Neural crest cell (in vitro differentiated cells): ENCODE measurements at places on chromosomes 12 and 14.

GRCh38 chr12:87383680-87384079 lies 645.5 kb downstream of the C12orf50 start:
- DNase-seq, result no peak

DNA sequence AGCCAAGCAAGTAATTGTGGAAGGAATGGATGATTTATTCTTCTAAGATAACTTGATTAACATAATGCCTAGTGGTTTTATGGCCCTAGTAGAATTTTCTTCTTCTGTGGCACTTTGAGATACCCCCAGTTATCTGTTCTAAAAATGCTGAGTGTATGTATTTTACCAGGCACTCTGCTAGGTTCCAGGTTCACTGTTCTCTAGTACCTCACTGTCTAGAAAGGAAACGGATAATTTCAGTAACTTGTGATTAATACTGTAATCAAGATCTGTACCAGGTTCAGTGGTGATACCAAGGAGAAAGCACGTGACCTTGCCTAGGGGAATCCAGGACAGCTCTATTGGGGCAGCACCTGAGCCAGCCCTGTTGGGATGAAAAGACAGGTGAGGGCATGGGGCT lies 8.0 kb downstream of the ANO6 start:
- no peak for DNase-seq

DNA sequence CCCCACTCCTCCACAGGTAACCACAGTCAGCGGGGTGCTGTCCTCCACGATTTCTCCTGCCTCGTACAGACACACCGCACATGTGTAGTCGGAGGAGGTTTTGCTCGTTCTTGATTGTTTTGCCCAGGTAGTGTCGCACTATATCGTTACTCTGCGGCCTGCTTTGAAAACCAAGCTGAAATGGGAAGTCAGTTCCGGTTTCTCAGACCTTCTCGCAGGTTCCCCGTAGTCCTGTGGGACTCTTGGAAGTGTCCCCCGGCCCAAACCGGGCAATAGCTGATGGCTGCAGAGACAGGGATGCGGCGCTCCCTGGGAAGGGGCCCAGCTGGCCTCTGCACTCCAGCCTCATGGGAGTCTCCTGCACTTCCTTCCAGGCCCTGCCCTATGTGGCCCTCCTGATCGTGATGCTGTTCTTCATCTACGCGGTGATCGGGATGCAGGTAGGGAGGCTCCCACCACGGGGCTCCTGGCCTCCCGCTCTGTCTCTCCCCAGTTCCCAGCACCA lies 141.3 kb upstream of the FKBP4 start:
- no peak for DNase-seq

GRCh38 chr12:19154686-19155085 lies 25.2 kb downstream of the PLEKHA5 start:
- no peak for DNase-seq

DNA sequence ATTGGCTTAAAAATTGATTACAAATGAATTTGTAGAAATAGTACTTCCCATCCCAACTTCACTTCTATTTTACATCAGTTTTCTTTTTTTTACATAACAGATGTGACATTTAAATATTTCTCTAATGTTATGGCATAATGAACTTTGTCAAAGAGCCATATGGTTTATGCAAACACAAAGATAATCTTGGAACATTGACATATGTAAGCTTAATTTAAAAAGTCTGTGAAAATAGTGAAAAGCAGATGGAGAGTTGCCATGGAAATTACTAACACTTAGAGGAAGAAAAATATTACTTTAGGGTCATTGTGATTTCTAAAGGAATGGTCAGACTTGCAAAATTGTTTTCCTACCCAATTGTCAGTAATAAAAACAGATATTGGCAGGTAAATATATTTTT lies 232.4 kb downstream of the AEBP2 start:
- no peak for DNase-seq

- DNase-seq, result no peak
Measured at GRCh38 chr12:42472376-42472775, 117.2 kb downstream of the PRICKLE1 start.
